Retinal pigment epithelial cell (primary cell): ENCODE measurements at places on chromosomes 3 and 15.

- no peak for DNase-seq
Observed at GRCh38 chr3:184789314-184789998, 22.5 kb upstream of the VPS8 start.

- DNase-seq, result no peak
Observed at GRCh38 chr3:11282250-11283138, 10.3 kb downstream of the ATG7 start.

DNA sequence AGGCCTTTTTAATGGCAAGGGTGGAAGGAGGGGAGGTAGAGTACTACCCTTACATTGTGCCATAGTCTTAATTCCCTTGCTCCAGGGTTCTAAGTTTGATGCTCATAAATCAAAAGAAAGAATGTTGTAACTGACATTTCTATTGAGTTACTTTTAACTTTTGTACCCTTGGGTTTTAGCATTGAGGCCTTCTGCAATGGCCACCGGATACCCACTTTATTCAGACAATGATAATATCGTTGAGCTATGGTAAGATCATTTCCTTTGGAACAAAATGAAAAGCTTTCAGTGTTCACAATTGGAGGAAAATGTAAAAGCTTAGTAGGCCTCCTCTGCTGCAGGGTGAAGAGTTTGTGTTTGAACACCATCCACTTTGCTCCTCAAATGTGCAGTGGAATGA is 16.8 kb downstream of the CGNL1 start:
- no peak for DNase-seq

GRCh38 chr3:12870942-12871341 is 29.6 kb upstream of the RPL32 start:
- no peak for DNase-seq

DNA sequence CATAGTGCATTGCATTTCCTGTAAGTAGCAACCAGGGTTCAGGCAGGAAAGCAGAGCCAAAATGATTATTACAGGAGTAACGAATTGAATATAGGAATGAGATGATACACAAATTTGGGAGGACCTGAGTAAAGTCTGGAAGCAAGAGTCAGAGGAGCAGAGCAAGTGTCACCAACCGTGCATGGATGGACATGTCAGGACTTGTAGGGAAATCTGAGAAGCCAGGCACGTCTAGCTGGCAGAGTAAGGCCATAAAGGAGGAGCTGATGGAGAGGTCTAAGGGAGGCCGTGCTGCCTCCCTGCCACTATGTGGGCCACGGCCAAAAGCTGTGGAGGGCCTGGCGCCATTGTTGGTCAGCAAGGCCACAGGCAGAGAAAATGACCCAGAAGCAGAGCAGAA is 22.4 kb downstream of the GJD2 start:
- DNase-seq, result no peak

DNA sequence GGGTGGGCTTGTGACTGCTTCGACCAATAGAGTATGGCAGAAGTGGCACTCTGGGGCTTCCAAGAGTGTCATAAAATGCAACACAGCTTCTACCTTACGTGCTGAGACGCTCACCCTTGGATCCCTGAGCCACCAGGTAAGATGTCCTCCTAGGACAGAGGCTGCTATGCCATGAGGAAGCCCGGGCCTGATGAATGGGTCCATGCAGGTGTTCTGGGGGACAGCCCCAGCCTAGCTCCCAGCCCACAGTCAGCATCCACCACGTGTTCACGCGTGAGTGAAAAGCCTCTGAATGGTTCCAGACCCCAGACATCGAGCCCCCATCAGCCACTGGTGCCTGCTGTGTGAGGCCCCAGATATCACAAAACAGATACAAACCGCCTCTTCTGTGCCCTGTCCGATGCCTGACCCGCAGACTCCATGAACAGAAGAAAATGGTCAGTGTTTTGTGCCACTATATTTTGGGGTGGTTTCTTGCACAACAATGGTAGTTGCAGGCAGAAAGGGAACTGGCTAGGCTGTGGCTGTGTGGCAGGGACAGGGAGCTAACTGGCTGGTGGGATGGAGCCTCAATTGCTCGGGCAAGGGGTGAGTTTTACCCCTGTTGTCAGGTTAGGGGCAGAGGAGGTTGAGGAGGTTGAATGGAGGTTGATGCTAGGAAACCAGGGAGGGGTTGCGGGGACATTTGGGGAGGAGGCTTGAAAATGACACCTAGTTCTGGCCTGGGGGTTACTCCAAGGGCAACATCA is 92.2 kb downstream of the LINGO1 start:
- DNase-seq, result no peak

DNA sequence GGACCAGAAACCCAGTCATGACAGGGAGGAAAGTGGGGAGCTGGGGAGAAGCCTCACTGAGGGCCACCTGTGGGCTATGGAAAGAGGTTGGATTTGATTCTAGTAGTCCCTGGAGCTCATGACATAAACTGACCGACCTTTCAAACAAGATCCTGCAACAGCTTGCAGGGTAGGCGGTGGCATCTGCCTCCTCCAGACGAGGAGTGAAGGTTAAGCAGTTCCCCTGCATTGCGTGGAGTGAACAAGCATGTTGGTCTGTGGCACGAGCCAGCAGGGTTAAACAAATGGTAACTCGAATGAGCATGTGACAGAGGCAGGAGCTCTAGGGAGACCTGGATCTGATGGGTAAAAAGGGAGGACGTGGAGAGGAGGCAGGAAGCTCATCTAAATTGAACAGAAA is 12.7 kb downstream of the TGM4 start:
- no peak for DNase-seq

DNA sequence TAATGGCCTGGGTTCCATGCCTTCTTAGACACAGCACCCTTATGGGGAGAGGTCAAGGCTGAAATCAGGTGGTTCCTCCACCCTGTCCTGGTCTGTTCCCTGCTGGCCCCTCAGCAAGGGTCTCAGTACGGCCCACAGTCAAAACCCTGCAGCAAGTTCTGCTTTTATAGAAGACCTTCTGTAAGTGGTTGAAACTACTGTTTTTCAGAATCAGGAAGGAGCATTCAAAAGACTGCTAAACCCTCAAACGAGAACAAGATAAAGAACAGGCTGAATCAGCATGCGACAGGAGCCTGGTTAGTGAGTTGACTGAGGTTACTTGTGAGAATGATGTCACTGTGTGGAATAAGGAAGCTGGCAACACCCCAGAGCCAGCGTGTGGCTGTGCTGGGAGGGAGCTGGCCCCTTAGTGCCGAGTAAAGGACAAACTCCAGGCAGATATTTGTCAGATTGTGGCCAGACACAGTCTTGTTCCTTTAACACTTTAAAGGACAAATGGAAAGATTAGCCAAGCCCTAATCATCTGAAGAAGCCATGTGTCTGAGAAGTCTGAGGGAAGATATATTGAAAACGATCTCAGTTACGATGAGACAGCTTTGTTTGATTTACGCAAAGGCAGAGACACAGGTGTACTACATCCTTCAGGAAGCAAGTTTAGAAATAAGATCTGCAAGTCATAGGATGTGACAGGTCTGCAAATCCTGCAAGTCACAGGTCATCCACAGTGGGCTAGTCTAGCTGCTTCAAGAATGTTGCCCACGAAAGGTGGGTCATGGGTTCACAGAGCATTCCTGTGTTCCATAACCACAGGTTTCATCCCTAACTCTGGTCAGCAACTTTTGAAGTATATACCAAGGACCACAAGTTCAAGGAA is 54.0 kb downstream of the B3GNT5 start:
- DNase-seq, result peak; percentile 52

DNA sequence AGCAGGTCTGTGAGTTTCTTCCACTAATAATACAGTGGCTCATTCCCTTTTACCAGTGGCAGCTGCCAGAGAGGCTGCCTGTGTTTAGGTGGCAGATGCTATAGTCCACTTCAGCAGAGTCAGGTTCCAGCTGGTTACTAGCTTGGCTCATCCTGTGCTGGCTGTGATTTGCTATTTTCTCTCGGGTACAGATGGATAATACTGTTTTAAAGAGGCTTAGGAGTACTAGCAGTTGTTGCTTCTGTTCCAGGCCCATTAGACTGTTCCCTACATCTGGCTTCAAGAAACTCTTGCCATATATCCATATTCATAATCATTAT is 41.0 kb downstream of the ZNF609 start:
- DNase-seq, result no peak

GRCh38 chr15:99958426-99959097 is 225.3 kb upstream of the LYSMD4 start:
- DNase-seq, result no peak
